CD4-positive, CD25-positive, alpha-beta regulatory T cell (primary cell): ENCODE measurements at places on chromosomes 12 and 14.

GRCh38 chr14:24422261-24422660 is 7.2 kb downstream of the CBLN3 start:
- DNase-seq: no peak

GRCh38 chr14:89621009-89621421 is 204.0 kb upstream of the FOXN3 start:
- DNase-seq: peak; percentile 41

- no peak for DNase-seq
These were observed 81.9 kb downstream of the TMEM132D start for GRCh38 chr12:129821964-129822363.

DNA sequence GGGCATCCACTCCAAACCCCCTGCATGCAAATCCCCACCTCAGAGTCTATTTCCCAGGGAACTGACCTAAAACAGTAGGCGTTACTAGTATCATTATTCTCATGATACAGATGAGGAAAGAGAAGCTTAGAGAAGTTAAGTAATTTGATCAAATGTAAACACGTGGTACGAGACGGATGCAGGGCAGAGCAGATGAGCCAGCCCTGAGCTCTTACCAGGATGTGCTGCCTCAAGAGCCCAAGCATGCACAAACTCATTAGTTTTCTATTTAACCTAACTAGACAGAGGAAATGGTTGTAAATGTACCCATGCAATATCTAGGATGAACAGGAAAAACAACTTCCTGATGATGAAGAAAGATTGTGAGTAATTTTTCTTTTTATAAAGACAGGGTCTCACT is 173.3 kb upstream of the RASSF8 start:
- DNase-seq: no peak

- no peak for DNase-seq
These were observed 1.2 kb downstream of the RPLP0 start for GRCh38 chr12:120199595-120200306.

DNA sequence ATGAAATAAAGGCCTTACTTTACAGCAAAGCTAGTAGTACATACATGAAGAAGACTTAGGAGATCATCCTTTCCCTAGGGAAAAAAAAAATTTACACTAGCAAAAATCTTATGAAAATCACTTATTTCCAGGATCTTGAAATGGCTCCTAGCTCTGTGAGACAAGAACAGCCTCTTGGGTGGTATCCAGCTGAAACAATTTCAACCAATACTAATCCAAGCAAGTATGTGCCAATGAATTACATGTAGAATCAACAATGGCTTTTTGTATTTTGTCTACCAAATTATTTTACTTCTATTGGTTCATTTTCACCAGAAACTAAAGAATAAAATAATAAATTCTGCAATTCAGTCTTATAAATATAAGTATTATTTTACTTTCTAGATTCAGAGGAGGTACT is 2.7 kb upstream of the SLCO1A2 start:
- no peak for DNase-seq

- DNase-seq: peak; percentile 81
These were observed 5.8 kb upstream of the SLC48A1 start for GRCh38 chr12:47767216-47767724.

- no peak for DNase-seq
These were observed 47.8 kb downstream of the LLPH start for GRCh38 chr12:66082744-66083143.

DNA sequence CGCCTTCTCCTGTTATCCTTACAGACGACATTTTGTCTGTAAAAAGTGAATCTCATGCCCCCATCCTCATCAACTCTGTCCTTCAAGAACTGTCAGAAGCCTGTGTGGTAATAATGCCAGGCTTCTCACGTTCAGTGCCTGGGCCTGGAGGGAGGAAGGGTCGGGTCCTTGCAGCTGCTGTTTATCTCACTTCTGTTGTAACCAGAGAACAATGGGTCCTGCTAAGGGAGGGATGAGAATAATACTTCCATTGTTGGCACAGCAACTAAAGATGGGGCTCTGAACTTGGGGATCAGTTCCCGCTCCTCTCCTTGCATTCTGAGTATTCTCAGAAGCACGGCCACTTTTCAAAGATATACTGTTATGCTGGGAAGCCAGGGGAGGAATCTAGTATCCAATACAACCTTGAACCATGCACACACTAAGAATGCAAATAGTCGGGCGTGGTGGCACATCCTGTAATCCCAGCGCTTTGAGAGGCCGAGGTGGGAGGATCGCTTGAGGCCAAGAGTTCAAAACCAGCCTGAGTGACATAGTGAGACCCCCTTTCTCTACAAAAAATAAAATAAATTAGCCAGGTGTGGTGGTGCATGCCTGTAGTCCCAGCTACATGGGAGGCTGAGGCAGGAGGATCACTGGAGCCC is 38.8 kb upstream of the NINJ2 start:
- no peak for DNase-seq

DNA sequence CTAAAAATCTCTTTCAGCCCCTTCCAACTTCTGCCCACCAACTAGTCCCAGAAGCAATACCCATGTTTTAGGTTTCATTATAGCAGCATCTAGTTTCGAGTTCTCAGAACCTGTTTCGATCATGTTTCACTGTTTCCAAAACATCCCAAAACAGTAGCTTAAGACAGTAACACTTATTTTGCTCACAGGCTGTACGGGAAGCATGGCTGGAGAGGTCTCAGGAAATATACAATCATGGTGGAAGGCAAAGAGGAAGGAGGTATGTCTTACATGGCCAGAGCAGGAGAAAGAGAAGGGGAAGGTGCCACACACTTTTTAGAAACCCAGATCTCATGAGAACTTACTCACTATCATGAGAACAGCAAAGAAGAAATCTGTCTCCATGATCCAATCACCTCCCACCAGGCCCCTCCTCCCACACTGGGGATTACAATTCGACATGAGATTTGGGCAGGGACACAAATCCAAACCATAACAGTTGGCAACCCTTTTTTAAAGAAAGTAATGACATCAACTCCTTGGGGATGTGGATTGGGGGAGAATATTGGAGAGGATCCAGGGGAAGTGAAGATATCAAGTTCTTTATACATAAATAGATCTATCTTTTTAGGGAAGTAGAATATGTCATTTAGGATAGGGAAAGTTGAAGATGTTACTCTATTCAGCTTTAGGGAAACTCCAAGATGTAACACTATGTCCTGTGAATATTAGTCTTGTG is 269.9 kb upstream of the PLEKHG7 start:
- no peak for DNase-seq

- DNase-seq: no peak
These were observed 210.4 kb upstream of the FAR2 start for GRCh38 chr12:28938581-28939235.

DNA sequence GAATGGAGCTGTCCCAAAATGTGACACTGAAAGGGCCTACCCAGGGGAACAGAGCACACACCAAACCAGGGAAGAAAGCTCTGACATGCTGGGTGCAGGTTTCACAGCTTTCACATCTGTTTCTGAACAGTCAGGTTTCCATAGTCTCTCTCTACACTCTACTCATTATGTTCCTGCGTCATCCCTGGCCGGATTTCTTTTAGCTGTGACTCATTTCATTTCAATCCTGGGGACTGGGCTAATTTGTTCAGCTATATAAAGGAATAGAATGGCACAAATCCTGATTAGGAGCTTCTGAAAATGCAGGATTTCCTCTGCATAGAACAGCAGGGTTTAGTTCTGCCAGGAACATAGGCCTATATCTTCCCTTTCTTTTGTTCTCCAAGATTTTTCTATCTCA is 649.8 kb downstream of the RPS29 start:
- no peak for DNase-seq

DNA sequence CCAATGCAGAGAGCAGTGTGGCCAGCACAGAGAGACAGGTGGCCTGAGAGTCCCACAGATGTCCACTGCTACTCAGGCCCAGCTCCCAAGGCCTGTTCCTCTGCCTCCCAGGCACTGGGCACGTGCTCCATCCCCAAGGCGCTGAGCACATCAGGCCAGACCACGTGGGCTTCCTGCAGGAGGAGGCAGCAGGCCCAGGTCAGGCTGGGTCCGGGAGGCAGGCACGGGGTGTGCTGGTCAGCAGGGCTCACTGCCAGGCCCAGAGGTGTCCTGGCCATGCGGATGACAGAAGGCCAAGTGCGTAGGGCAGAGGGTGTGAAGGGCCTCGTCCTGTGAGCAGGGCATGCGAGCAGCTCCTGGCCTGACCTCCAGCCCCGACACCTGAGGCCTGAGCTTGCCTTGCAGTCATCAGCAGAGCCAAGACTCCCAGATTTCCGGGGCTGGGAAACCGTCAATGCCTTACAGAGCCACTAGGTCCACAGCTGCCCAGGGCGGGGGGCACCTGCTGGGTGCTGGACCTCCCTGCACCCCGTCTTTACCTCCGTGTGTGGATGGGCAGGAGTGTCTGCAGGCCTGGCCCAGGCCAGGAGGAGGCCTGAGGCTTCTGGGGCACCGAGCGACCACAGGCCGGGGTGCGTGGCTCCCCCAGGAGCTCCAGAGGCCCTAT is 14.9 kb downstream of the TRMT61A start:
- DNase-seq: no peak

GRCh38 chr14:67620217-67620785 is 581 bp downstream of the ARG2 start:
- no peak for DNase-seq

DNA sequence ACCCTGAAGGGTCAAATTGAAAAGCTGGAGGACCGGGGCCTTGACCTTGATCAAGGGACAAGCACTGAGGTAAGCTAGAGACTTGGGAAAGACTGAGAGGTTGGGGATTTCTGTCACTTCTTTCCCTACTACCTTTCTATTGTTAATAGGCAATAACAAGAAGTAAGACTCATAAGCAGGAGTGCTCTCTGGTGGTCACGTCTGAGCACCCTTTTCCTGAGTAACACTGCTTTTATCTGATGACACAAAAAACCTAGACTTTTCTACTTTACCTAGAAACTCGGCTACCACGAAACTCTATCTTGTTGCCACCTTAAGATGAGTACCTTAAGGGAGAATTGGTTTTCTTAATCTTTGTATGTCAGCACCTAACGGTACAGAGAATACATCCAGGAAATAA is 35.5 kb upstream of the PPFIBP1 start:
- peak; percentile 17 for DNase-seq

DNA sequence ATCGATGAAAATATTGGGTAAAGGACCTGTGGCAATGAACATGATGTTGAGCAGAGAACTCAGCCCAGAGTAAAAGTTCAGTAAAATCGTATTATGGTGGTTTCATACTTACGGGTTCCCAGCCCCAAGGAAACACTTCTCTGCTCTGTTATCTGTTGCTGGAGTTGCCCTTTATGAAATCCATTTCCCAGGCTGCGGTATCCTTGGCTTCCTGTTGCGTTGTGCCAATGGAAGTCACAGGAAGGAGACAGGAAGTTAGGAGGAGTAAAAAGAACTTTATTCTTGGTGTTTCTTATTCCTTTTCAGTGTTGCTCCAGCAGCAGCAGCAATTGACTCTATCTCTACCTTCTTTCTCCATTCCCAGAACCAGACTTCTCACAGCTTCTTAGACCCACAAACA is 965.2 kb downstream of the VRK1 start:
- DNase-seq: no peak

GRCh38 chr14:53767566-53767965 is 189.1 kb downstream of the BMP4 start:
- no peak for DNase-seq

GRCh38 chr12:50923361-50924130 is 28.8 kb upstream of the HIGD1C start:
- no peak for DNase-seq

DNA sequence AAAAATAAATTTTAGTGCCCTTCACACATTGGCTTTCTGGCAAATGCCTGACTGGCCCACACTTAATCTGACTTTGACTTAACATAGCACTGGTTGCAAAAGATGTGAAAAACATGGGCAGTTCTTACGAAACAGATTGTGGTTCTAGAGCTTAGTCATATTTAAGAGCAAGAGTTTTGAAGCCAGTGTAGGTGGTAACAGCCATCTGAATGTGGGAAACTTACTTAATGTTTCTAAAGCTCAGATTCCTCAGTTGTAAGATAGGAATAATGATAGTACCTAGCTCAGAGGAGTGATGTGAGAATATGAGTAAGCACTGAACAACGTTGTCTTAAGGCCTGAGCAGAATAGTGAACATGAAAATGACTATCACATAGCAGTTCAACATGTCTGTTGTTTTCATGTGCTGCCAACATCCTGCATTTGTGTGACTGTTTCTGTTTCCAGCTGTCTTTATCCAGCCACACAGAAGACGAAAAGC is 262.7 kb downstream of the SYT1 start:
- no peak for DNase-seq

- DNase-seq: no peak
These were observed 30.9 kb downstream of the TBC1D15 start for GRCh38 chr12:71870416-71870815.

GRCh38 chr12:15525441-15525840 is 203.1 kb downstream of the PTPRO start:
- DNase-seq: no peak

DNA sequence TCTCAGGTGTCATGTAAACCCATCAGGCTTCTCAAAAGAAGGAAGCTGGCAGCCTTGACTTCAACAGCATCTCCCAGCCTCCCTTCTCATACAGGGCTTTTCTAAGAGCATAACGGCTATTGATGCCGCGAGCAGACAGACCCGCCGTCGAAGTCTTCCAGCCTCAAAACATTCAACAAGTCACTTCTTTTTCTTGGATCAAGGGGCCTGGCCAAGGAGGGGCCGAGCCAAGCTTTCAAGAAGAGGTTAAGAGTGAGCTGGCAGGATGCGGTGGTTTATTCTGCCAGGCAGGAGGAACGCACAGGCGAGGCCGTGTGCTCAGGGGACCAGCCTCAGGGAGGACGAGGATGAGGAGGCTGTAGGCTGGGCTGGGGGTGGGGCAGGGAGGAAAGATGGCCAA is 102.9 kb upstream of the RFLNA start:
- no peak for DNase-seq

DNA sequence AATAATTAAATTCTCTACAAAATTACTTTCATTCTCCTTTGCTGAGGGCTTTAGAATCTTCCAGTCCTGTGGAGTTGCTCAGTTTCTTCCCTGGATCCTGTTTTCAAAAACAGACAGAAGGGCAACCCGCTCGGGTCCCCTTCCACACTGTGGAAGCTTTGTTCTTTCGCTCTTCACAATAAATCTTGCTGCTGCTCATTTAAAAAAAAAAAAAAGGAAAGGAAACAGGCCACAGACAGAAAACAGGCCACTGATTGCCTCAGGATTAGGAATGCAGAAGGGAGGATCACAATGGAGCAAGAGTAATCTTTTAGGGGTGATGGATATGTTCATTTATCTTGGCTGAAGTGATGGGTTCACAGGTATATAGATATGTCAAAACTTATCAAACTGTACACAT is 29.5 kb upstream of the HIGD1C start:
- no peak for DNase-seq

GRCh38 chr14:105397350-105397931 is 897 bp upstream of the TEX22 start:
- no peak for DNase-seq

GRCh38 chr12:68595241-68595640 is 15.5 kb upstream of the RAP1B start:
- DNase-seq: no peak

- no peak for DNase-seq
These were observed 4.3 kb downstream of the FAIM2 start for GRCh38 chr12:49899286-49899843.
